ENCODE measurements at places on chromosomes 12 and 14. TPM values are rescaled to one million over a fixed set of nuclear protein-coding genes. Genes with fewer than 3 reads are reported as not detected.
A peak's percentile ranks its signal among the peaks of the same experiment; 100 is the strongest.

- H3K4me3 ChIP-seq = no peak overlapping the region
- H3K36me3 ChIP-seq = peaks cover 2% of the 10 kb centered on the region
- no peak for DNase-seq
- H3K27me3 ChIP-seq = no peaks in the 10 kb centered on the region
- no peaks in the 10 kb centered on the region for H3K4me1 ChIP-seq
Observed at GRCh38 chr12:95517246-95517645, 34.0 kb downstream of the USP44 start.

DNA sequence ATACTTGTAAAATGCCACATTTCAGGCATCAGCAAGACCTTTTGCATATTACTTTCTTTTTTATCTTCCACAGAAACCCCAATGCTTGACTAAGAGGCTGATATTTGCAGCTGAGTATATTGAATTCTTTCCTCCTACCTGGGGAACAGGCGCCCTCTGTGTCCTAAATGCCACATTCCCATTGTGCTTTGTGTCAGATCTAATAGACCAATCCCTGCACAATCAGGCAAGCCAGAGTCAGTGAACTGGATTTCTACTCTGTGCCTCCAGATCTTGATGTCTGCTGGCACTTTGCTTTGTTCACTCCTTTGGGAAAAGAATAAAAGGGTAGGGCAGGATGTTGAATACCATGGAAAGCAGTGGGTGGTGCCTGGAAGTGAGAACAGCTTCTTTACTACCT, 22.4 kb upstream of the TAS2R42 start:
- H3K4me1 ChIP-seq = no peaks in the 10 kb centered on the region
- H3K27ac ChIP-seq = no peak overlapping the region
- no peaks in the 10 kb centered on the region for H3K36me3 ChIP-seq
- DNase-seq = no peak
- H3K4me3 ChIP-seq = no peak overlapping the region
- no peaks in the 10 kb centered on the region for H3K27me3 ChIP-seq

DNA sequence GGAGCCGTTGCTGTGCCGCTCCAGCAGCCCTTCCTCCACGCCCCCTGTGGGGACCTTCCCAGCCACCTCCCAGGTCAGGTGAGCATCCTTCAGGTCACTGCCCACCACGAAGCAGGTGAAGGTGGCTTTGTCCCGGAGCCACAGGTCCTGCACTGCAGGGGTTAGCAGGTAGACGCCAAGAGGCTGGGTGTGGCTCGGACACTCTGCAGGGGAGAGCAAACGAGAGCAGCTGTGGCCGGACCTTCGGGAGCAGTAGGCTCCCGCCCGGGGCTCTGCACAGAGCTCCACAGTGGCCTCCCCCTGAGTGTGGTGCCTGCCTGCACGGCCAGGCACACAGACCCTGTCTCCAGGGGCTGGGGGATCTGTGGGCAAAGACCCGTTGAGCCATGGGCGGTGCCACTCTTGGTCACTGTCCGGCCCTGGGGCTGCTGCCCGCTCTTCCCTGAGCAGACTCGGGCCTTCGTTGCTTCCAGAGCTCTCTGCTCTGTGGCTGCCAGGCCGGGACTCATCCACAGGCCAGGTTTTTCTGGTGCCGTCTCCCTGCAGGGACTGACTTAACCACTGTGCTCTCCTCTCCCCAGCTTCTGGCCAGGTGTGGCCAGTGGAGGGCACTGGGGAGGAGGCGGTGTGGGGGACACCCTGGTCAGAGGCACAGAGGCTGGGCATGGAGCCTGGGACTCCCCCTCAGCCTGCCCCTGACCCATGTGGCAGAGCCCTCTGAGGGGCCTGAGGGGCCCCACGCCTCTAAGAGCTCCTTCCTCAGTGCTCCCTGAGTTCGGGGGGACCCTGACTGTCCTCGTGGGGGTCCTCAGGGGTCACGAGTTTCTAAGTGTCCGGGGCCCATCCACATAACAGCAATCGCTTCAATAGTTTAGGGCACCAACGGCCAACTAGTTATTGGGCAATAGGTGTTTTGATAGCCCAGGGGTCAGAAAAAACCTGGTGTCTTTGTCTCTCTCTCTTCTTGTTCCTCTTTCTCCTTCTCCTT, 314.9 kb downstream of the TMEM121 start:
- no peak overlapping the region for H3K4me3 ChIP-seq
- H3K27me3 ChIP-seq = no peaks in the 10 kb centered on the region
- H3K4me1 ChIP-seq = no peaks in the 10 kb centered on the region
- no peak overlapping the region for H3K27ac ChIP-seq
- no peaks in the 10 kb centered on the region for H3K36me3 ChIP-seq
- no peak for DNase-seq

DNA sequence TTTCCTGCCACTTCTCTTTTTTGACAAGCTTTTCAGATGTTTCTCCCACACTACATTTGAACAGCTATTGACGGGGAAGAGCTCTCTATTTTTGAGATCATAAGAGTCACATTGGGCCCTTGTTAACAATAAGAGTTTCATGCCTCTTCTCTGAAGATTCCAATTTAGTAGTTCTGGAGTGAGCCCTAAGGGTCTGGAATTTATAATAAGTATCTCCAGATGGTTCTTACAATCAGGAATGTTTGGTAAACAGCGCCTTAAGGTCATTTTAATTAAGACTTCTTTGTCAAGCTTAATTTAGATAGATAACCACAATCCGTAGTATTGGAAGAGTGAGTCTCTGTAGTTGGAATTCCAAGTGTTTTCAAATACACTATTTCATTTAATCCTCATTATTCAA, 60.6 kb upstream of the HECTD1 start:
- peak overlapping the region; percentile 16 for H3K27ac ChIP-seq
- H3K4me3 ChIP-seq = no peak overlapping the region
- H3K4me1 ChIP-seq = peaks cover 20% of the 10 kb centered on the region
- H3K27me3 ChIP-seq = no peaks in the 10 kb centered on the region
- no peaks in the 10 kb centered on the region for H3K36me3 ChIP-seq

PLA2G1B gene
- not detected for total RNA-seq

MLH3 gene
- total RNA-seq = 53.8 TPM

PDE3A gene
- total RNA-seq = 0.26 TPM

Measured in fibroblast of lung (primary cell).